ENCODE measurements at places on chromosomes 3 and 15.

DNA sequence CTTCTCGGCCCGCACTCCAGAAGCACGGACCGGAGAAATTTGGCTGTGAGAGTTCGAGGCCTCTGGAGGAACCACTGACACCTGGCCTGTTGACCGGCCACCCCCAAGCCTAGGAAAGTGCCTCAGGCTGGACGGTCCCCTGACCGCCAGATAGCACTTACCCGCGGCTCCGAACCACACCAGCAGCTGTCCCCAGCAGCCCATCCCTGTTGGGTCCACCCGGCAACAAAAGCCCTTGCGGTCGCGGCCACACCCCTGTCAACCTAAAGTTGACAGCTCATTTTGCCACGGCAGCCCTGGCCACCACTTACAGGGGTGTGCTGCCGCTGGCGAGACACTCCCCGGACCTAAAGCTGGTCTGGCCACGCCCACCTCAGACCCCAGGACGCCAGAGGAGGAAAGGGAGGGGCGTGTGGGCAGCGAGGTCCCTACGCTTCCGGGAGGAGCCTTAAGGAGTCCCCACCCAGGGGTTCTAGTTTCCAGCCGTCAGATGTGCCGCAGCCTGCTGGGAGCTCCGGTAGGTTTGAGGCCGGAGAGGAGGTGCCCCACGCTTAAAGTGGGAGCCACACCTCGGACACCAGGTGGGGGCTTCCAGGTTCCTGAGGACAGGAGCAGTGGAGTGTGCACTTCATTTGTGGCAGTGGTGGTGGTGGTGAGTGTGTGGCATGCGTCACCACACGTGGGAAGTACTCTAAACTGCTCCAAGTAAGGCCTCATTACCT is at the start of gene LTK:
Gene LTK (minus strand): TSS at position 322 of the 722 bp plus-strand sequence. CDS start 118 bp downstream, at position 204.
- no peak for DNase-seq

DNA sequence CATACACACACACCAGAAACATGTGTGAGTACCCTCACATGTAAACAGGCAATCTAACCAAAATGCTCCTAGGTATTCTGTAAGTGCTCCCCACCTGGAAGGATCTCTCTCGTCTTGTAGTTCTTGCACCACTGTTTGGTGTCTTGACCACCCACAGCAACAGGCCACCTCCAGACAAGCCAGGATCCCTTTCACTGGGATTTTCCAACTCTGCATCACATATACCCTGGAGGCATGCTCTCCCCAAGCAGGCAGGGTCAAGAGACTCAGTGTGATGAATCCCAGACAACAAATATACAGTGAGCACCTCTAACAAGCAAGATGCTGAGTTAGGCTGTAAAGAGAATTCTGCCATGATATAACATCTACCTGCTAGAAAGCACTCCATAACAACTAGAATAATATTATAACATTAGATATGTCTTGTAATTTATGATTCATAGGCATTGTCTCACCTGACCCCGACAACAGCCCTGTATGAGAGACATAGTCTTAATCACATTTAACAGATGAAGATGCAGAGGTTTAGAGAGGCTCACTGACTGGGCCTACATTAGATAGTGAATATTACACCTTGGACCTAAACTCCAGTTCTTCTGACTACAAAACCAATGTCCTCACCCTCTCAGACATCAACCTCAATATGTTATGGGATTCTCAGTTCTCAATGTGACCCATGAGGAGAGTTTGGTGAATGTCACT is 76.5 kb upstream of the BCL6 start:
- no peak for DNase-seq

DNA sequence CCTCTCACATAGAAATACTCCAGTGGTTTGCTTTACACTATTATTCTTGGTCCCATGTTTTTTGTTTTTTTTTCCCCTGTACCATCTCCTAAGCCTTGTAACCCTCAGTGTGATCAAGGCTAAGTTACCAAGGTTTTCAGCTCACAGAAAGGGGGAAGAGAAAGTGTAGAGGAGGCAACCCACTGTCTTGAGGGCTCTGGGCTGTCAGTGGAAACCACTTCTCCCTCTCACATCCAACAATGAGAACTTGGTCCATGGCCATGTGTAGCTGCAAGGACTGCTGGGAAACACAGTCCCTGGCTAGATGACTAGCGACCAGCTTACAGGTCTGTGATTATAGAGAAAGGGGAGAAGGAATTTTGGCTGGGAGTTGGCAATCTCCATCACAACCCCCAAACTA is 30.3 kb downstream of the GPD1L start:
- no peak for DNase-seq

GRCh38 chr3:18738393-18739098 is 313.4 kb upstream of the SATB1 start:
- DNase-seq, result no peak

DNA sequence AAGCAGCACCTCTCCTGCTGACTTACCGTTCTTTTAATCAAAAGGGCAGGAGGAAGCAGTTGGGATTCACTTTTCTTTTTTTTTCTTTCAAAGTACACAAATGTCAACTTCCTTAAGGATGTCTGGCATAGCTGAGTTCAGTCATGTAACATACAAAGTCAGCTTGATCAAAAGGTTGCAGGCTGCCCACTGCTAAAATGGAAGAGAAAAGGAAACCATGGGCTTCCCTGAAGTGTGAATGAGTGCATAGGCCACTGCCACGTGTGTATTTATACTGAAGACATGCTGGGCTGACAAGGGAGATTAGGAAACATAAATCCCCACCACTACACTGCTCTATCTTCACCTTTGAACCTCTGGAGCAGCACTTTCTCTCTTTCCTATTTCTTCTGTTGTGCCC is 312.5 kb downstream of the TIGIT start:
- DNase-seq, result no peak

- DNase-seq, result peak; percentile 1
These were observed 531.9 kb downstream of the AGBL1 start for GRCh38 chr15:86611417-86612040.

DNA sequence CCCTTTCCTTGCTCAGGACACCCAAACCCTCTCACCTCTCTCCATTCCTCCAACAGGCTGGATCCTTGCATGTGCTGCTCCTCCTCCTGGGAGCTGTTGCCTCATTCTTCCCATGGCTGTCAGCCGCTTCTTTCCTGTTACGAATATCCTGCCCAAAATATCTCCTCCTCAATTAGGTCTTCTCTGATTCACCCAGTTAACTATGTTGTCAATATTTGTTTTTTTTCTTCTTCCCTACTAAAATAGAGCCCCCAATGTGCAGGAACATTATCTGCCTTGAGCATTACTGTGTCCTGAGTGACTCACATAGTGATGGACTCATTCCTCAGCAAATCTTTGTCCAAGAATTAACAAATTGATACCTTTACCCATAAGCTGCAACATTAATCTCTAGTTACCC is 357.2 kb downstream of the CLSTN2 start:
- no peak for DNase-seq

GRCh38 chr3:25592510-25592968 is 72.2 kb downstream of the TOP2B start:
- no peak for DNase-seq

GRCh38 chr3:61927332-61927731 is 366.0 kb downstream of the PTPRG start:
- no peak for DNase-seq

DNA sequence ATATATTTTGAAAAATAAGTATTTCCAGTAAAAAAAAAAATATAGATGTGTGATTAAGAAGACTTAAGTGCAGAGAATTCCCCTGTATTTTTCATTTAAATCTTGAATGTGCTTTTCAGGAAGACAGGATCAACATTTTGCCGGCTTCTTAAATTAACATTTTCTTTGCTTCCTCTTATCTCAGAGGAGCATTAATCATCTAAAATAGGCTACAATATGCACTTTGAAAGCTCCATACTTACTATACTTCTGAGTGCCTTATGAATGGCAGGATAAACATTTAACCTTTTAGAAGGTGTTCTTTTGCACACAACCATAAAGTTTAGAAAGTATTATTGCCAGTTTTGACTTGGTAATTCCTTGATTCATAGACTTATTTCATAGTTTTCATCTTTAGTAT is 164.3 kb downstream of the ECT2 start:
- no peak for DNase-seq

DNA sequence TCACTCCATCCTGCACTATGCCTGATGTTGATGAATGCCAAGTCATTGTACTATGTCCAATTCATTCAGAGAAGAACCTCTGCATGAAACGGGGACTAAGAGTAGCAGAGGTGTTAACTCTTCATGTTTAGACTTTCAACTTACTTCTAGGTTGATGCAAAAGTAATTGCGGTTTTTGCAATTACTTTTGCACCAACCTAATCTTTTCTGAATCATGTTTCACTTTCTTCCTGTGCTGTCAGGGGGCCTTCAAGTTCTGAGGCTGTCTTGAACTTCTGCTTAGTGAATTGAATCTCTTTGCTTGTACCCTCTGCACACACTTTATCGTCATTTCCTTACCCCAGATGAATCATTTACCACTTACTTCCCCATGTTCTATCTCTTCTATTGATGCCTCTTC is 636.2 kb downstream of the NAALADL2 start:
- no peak for DNase-seq

GRCh38 chr3:58153371-58153770 is 57.4 kb downstream of the DNASE1L3 start:
- no peak for DNase-seq

DNA sequence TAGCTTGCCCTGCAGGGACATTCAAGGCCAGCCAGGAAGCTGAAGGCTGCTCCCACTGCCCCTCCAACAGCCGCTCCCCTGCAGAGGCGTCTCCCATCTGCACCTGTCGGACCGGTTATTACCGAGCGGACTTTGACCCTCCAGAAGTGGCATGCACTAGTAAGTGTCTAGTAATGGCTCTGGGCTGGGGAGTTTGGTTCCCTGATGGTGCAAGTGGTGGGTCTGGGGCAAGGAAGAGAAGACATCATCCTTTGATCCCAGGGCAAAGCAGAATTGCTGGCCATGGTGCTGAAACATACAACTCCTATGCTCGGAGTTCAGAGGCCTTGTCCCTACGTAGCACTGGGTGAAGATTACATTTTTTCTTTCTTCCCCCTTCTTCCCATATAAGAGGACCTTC is 311.4 kb downstream of the EPHB1 start:
- no peak for DNase-seq

- no peak for DNase-seq
These were observed 94.7 kb upstream of the TGFBR2 start for GRCh38 chr3:30511524-30512251.

- DNase-seq, result no peak
These were observed 70.9 kb downstream of the SUCNR1 start for GRCh38 chr3:151944356-151944755.

DNA sequence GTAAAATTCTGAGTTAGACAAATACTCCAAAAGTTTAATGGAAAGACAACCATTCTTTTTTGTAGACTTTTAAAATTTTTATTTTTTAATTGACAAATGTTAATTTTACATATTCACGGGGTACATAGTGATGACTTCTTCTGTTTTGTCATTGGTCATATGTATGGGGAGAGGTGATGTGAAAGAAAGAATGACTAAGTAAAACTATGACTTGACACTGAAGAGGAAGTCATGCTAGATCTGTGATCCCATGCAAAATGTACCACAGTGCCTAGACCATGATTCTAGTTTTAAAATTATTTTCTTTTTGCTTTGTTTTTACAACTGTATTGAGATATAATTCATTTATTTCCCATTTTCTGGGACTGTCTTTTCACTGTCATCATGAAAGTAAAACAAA is 281.6 kb downstream of the MBNL1 start:
- DNase-seq, result no peak

- DNase-seq, result no peak
These were observed 2.2 kb downstream of the NXPE3 start for GRCh38 chr3:101781166-101781565.

DNA sequence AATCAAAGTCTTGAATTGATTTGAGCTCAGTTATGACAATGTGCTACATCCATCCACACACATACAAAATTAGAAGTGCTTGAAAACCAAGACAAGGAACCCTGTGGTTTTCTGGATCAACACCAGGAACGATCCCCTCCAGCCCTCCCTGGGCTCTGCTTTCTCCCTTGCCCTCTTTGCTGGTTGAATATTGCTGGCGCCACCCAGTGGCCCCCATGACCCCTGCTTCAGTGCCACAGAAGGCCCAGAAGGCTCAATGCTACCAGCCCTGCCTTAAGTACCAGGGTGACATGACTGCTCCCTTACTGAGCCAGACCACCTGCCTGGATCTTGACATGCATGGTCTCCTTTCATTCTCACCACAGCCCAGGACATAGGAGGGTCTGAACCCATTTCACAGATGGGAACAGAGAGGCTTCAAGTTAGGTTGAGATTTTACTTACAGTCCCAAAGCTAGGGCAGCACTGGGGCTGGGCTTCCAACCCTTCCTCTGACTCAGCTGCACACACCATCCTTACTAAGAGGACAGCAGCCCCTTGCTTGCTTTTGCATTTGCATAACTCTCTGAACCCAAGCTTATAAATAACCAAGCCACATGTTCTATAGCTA is 15.0 kb downstream of the IL12A start:
- no peak for DNase-seq

DNA sequence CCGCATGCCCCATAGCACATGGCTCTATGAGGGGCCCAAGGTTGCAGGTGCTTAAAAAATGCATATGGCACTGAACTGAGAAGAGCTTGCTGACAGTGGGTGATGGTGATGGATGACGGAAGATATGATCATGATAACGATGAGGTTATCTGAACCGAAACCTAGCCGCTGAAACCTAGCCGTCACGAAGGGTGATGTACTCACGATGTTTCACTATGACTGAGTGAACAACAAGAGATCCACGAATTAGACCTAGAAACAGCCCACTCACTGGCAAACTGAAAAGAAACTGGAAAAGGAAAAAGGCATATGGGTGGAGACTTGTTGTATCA is 57.6 kb upstream of the BCL6 start:
- no peak for DNase-seq

- no peak for DNase-seq
These were observed 102.2 kb downstream of the CTNNB1 start for GRCh38 chr3:41301548-41301947.
